Stimulated activated CD8-positive, alpha-beta memory T cell treated with anti-CD3 and anti-CD28 coated beads, Interleukin-7, amount 100 ng/mL, for 1 hour (primary cell): ENCODE measurements at places on chromosomes 11 and 22.

DNA sequence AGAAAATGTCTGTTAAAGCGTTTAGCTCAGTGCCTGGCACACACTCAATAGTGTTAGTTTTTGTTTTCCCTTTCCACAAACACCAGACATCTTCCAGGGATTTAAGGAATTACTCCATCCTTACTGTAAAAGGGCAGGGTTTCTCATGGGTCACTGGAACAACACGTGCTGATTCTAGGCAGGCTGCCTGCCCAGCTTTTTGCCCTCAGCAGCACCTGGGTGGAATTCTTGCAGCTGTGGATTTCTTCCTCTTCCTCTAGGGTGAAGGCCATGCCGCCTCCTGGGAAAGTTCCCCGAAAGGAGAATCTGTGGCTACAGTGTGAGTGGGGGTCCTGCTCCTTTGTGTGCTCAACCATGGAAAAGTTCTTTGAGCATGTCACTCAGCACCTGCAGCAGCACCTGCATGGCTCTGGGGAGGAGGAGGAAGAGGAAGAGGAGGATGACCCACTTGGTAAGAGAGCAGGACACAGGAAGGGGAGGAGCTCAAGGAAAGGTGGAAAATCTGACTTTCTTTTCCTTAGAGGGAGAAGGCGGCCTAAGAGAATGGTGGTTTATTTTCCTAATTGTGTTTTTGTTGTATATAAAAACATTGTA is 5.4 kb downstream of the HINFP start:
- no peak for DNase-seq

- DNase-seq: no peak
Observed at GRCh38 chr22:47678048-47678447, 915.6 kb downstream of the TBC1D22A start.

DNA sequence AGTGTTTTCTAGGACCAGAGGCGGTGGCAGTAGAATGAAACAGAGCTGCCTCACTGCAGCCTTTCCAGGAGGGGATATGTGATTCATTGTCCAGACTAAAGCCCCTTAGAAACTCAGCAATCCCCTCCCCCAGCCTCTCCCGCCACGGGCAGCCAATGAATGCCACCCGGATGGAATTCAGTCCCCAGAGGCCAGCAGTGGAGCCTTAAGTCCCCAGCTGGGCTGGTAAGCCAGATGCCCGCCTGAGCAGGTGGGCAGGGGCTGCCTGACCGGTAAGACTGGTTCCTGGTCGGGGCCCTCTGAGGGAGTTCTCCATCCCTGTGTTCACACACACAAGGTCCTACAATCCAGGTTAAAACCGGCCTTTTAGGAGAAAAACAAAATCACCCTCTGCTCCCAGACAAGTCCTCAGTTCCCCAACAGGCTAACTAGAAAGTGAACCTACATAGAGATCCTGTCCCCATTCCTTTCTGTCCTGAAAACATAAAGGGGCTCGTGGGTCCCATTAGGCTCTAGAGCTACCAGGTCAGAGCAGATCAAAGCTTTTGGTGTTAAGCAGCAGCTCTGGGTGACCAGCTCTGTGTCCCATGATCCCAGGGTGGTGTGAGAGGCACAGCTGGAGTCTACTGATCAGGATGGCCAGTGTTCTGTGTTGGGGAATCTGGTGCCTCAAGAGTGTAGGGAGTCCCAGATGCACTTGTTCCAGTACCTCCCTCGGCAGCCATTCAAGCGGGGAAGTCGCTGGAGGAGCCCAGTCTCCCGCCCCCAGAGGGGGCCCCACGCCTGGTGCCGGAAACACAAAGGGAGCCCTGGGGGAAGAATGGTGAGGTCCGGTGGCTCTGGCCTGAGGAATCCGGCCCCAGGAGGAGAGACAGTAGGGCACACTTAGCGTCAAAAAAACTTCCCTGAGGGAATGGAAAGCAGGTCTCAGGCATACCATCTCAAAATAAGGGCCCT is 2.6 kb downstream of the PATZ1 start:
- no peak for DNase-seq

GRCh38 chr11:66723693-66724092 is 5.3 kb downstream of the SPTBN2 start:
- no peak for DNase-seq
